ENCODE measurements at places on chromosomes 2 and 18.

- no peak for DNase-seq
Measured at GRCh38 chr18:76712511-76713140, 109.7 kb upstream of the ZNF236 start.

DNA sequence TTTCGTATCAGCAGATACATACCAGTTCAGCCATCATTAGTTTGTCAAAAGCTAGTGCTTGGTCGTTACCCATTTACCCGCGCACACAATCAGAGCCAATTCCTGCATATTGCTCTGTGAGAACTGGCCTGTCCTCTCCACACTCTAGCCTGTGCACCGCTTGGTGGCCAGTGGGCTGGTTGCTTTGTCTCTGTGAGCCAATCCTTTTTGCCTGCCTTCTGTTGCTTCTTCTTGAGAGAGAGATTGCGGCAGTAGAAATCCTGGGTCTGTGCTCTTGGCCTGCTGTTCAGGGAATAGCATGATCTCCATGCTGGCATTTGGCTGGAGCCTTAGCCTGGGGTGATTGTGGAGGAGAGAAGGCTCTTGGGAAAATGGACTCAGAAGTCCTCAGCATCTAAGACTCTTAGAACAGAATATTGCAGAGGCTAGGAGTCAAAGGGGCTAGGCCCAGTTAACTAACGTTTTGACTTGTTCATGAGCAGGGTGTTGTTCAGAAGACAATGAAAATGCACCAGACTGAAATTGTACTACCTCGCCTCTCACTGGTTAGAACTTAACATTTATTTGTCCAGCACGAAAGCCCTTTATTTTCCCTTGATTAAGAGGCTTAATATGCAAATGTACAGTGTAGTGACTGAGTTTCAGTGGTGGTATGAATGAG lies 37.1 kb downstream of the MAP4K4 start:
- DNase-seq: peak; percentile 78

DNA sequence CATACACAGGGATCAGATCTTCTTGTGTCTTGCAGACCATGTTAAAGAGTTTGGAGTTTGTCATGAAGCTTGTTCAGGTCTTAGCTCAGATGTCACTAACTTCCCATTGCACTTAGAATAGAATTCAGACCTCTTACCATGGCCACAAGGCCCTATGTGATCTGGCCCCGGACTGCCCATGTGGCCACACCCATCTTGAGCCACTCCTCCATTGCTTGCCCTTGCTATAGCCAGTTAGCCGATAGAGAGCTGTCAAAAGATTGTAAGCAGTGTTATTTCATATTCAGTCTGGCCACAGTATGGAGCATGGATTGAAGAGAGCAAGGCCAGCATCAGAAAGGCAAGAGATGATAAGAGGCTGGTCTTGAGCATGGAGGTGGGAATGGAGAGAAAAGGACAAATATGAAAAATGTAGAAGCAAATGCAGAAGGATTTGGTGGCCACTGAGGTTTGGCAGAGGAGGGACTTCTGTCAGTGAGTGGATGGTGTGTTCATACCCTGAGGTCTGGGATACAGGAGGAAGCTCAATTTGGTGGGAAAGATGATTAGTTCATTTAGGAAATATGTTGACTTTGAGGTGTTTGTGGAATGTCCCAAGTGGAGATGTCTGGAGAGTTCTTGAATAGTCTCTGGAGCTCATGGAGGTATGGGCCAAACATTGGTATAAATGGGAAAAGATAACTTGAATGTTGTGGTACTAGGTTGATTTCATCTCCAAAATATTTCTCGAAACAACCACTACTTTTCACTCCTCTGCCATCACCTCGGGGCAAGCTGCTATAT lies 10.6 kb downstream of the DGUOK start:
- DNase-seq: no peak

GRCh38 chr2:81706856-81707255 lies 1402.3 kb upstream of the LRRTM1 start:
- no peak for DNase-seq

GRCh38 chr2:157322432-157322831 lies 3.2 kb downstream of the ERMN start:
- DNase-seq: no peak

GRCh38 chr2:97646977-97647376 lies 1.1 kb downstream of the COX5B start:
- DNase-seq: peak; percentile 0

DNA sequence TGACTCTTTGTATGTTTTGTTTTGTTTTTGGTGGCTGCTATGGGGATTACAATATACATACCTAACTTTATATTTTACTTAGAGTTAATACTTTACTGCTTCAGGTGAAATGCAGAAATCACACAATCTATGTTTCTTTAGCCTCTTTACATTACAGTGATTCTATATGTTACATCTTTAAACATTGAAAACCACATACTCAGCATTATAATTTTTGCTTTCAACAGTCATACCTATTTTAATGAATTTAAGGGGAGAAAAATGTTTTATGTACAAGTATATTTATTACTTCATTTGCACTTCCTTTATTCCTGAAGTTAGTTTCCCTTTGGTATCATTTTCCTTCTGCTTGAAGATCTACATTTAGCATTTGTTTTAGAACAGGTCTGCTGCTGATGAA lies 23.1 kb downstream of the FAM117B start:
- DNase-seq: no peak

DNA sequence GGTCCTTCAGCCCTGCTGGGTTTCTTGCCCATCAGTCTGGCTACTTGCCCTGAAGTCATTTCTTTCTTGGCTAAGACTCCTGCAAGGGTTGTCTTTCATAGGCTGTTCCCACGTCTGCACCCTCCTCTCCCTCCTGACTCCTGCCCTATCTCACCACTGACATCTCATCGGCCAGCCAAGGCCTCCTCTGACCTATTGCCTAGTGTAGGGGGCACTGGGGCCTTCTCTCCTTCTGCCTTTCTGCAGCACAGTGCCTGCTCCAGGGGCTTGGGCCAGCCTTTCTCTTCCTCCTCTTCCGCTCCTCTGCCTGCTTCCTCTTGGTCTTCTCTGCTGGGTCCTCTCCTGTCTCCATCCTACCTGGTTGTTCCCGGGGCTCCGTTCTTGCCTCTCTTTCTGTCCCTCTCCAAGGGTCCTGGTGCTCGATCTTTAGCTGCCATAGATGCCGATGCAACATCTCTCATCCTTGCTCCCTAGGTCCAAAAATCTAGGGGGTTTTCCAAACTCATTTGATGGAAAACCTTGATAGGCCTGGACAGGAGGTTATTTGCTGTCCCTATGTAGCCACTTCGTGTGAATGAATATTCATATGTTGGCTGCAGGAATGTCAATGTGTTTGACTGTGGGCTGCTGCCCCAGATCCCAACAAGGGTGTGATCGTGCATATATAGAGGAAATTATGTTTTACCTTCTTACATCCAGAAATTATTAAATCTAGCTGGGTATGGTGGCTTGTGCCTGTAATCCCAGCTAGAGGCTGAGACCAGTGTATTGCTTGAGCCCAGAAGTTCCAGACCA lies 9.7 kb upstream of the NT5DC4 start:
- DNase-seq: no peak

DNA sequence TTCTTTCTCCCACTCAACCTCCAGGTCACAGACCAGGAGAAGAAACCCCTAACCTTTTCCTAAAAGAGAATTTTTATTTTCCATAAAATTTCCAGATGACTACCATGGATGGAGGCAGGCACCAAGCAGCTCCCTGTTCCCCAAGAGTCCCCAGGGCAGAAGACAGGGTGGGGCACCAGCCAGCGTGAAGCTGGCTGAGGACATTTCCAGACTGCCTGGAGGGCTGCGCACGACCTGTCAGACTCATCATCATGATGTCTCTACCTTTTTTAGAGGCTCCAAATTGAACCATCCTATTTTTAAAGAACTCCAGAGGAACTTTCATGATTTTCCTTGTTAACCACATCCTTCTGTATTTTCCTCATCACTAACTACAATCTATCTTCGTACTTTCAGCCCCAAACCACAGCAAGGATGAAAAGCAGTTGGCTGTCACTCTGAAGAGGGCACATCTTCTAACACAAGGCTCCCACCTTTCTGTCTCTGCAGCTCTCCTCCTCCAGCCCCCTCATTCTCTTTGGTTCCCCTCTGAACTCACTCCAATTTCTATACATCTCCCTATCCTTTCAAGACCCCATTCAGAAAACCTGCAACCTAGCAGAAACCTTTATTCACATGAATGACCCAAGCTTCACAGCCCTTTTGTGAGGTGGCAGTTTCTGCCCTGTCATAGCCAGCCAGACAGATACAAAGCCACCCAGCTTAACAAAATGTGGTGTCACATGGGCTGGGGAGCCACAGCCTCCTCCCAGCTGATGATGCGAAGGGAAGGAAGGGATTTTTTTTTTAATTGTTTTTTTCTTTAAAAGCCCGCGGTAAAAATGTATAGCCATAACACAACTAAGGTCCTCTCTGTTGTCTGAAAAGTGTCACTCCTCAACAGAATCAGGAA lies 11.1 kb downstream of the AMMECR1L start:
- no peak for DNase-seq

DNA sequence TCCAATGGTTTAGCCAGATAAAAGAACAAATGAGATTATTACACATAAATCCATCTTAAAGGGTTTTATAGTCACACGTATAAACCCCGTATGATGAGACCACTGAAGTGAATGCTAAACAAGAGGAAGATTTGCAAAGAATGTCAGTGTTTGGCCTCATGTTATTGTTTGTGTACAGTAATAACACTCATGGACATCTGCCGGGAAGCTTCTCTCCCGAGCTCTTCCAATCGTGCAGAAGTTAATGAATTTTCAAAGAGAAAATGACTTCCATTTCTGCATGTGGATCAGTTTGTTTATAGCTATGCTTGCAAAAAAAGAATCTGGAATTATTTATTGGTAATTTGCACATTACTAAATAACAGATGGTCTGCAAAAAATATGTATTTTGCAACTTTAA lies 88.5 kb upstream of the APCDD1 start:
- DNase-seq: no peak

DNA sequence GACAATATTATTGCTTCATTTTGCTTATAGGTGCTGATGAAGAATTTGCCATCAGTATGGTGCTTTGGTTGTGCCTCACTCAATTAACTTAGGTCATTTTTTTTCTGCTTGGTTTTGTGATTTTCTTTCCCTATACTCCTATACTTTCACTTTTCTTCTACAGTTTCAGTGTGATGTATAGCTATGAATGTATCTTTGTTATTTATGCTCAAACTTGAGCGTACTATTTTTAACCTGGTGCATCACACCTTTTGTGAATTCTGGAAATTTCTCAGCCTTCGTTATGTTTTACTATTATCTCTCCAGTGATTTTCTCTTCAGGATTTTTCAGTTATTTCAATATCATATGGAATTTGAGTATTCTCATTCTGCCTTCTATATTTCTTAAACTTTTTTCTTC lies 2035.3 kb upstream of the LRRTM1 start:
- no peak for DNase-seq

DNA sequence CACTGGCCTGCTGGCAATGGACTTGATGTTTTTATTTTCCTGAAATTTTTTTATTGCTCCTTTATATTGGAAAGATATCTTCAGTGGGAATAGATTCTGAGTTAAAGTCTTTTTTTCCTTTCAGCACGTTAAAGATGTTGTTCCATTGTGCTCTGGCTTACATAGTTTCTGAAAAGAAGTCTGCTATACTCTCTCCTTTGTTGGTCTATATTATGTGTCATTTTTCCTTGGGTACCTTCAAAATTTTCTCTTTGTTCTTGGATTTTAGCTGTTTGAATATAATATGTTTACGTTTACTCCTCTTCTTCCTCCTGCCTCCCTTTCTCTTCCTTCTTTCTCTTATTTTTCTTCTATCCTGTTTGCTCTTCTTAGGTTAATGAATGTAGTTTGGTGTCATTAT lies 105.5 kb downstream of the CAPN13 start:
- DNase-seq: no peak

DNA sequence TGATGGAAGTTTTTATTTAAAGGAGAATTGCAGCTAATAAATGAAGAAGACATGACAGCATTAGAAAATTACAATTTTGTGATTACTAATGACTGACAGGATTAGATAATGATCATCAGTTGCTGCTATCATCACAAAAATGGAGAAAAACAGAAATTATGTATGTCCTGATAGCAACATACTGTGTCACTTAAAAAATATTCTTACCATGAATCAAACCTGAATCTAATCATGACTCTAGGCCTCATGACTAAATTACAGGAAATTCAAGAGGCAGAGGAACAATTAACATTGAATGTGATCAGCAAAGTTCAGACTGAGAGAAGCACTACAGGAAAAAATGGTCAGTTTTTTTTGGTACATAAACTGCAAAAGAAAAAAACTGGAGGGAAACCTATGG lies 147.8 kb downstream of the PMAIP1 start:
- no peak for DNase-seq

GRCh38 chr18:63860531-63860930 lies 27.0 kb upstream of the SERPINB2 start:
- DNase-seq: no peak

GRCh38 chr2:9596621-9597311 lies 34.0 kb downstream of the YWHAQ start:
- no peak for DNase-seq

DNA sequence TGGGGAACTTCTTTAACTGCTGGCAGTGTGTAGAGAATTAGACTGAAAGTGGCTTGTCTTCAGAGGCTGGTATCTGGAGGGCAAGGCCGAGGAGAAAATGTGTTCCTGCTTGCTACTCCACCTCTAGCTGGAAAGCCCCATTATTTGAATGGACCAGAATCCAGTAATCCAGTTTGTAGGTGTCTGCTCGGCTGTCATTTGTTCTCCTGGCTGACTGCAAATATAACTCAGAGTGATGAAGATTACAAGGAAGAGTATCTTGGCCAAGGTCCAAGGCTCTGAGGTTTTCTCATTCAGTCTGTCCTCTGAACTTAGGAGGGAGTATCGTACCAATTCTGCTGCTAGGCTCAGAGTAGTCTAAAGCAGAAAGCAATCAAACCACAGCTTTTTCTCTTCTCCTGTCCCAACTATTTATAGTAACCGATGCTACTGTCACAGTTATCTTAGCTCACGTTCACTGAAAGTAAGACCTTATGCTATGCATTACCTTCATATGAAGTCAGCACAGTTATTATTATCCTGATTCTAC lies 228.6 kb downstream of the SETBP1 start:
- DNase-seq: no peak

GRCh38 chr18:37741032-37741623 lies 175.5 kb upstream of the CELF4 start:
- DNase-seq: no peak

- DNase-seq: no peak
Measured at GRCh38 chr18:6504605-6505497, 90.1 kb upstream of the L3MBTL4 start.

DNA sequence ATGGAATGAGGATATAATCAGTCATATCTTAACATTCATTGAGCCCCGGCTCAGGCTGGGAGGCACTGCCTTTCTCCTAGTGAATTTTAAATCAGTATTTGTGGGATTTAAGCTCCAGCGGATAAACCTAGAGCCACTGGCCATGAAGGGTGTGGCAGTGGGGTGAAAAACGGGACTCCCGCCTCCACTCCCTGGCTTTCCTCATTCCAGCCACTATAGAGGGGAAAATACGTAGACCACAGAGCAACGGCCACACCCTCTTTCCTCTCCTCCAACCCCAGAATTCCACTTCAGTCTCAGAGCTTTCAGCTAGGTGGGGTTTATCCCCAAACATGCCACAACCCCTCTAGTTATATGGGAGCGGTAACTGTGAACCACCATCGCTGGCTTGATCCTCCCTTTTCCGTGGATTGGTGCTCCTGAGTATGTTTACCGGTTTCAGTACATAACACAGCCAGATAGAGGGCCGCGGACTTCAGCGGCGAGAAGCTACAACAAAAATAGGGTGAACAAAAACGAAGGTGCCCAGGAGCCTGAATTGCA lies 70.6 kb upstream of the ITGB6 start:
- DNase-seq: no peak
